ENCODE measurements at places on chromosomes 7 and 10. TPM values are rescaled to one million over a fixed set of nuclear protein-coding genes. Genes with fewer than 3 reads are reported as not detected.

BCL7B gene
- 66.2 TPM for total RNA-seq

DDIT4 gene
- total RNA-seq, result 424 TPM

DGKB gene
- total RNA-seq, result not detected

TBX20 gene
- 0.12 TPM for total RNA-seq

ICA1 gene
- 0.62 TPM for total RNA-seq

OR2A42 gene
- total RNA-seq, result not detected

GRCh38 chr10:97778452-97779302 lies 6.9 kb upstream of the SFRP5 start:
- no peak for DNase-seq

GRCh38 chr7:1649751-1650326 lies 20.2 kb upstream of the ELFN1 start:
- DNase-seq, result no peak

- peak; percentile 39 for DNase-seq
Measured at GRCh38 chr7:40604601-40605438, 470.0 kb downstream of the SUGCT start.

- DNase-seq, result no peak
Measured at GRCh38 chr10:22659866-22660265, 54.5 kb downstream of the PIP4K2A start.

- no peak for DNase-seq
Measured at GRCh38 chr10:103467406-103467805, 8.7 kb upstream of the CALHM1 start.

DNA sequence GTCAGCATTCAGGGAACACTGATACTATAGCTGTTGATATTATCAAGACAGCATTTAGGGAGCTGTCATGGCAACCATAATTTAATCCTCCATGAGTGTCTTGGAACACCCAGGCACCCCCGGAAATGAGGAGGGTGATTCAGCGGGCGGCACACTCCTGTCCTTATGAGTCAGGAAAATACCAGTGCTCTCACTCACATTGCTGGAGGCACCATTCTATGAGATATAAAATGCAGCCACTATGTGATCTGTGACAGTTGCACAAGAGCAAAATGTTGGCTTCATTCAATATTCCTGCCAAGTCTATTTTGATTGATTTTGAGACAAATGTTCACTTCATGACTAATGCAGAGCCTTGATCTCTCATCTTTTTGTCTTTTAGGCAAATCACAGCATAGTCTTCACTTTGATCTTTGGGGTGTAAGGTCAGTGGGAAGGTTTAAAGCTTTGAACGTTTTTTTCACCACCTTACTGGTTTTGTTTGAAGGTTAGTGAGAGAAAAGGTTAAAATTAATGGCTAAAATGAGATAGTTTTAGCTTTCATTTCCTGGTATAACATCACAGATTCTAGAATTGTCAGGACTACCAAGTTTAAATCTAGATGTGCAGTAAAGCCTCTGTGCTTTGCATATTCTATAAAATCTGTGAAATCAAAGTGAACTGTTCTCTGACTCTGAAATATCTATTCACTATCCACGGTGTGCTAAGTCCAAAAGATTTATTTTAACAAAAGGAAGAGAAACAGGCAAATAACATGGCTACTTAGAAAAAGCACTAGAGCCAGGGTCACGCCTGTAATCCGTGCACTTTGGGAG lies 12.4 kb upstream of the ARHGAP12 start:
- DNase-seq, result no peak

- DNase-seq, result no peak
Measured at GRCh38 chr10:132542086-132542775, 4.6 kb downstream of the INPP5A start.

GRCh38 chr10:19921300-19922140 lies 105.3 kb downstream of the PLXDC2 start:
- no peak for DNase-seq

GRCh38 chr7:128961030-128961659 lies 23.4 kb downstream of the IRF5 start:
- no peak for DNase-seq

DNA sequence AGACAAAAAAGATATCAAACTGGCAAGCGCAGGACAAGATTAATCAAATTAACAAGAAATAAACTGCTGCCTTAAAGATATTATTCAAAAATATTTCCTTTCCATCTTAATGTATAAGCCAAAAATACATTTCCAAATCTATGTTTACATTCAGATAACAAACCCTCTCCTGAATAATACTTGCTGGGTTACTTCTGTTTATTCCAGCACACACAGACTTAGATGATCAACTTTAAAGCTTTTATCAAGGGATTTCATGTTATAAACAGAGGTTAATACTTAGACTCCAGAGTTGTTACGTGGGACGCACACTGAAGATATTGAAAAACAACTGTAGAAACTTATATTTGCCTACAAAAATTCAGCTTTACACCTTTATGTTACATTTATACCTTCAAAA lies 33.6 kb downstream of the LMOD2 start:
- DNase-seq, result no peak

DNA sequence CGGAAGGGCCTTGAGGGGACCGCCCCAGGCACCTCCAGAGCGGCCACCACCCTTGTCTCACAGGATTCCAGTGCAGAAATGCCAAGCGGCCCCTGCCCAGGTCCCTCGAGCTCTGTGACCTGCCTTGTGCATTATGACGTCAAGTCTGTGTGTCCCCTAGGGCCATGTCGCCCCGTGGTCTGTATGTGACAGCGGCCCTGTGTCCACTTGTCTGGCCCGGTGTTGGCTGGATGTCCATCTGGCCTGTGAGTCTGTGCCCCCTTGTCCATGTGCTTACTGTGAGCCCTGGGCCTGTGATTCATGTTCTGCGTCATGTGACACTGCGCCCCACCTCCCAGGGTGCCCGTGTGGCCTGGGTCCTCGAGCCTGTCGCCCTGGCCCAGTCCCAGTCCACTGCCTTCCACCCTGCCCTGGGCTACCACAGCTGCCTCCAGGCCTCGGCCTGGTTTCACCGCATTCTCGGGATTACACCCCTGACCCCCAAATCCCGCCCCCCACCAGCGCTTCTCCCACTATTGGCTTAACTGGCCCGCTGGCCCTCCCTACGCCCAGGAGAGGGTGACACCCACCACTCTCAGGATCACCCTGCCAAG lies 66.6 kb upstream of the ZNF722 start:
- no peak for DNase-seq

DNA sequence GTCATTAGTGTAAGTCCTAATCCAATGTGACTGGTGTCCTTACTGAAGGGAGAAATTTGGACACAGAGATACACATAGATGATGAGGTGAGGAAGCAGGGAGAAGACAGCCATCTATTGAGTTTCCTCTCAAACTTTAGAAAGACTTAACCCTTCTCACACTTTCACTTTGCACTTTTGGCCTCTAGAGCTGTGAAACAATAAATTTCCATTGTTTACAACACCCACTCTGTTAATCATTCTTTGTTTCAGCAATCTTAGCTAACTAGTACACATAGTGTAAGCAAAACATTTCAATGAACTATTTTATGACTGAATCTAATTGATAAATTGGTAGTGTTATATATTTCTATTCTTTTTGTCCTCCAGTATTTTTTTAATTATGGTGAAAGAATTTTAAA lies 1092.8 kb upstream of the POT1 start:
- no peak for DNase-seq

GRCh38 chr10:966466-967235 lies 21.6 kb upstream of the GTPBP4 start:
- DNase-seq, result no peak

DNA sequence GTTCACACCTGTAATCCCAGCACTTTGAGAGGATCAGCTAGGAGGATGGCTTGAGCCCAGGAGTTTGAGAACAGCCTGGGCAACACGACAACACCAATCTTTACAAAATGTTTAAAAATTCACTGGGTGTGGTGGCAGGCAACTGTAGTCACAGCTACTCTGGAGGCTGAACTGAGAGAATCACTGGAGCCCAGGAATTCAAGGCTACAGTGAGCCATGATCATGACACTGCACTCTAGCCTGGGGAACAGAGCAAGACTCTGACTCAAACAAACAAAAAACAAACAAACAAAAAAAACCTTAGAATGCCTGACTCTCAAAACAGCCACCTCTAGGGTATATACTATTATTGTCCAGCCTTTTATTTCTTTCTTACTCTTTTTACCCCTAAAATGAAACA lies 56.5 kb upstream of the PAPSS2 start:
- DNase-seq, result no peak

DNA sequence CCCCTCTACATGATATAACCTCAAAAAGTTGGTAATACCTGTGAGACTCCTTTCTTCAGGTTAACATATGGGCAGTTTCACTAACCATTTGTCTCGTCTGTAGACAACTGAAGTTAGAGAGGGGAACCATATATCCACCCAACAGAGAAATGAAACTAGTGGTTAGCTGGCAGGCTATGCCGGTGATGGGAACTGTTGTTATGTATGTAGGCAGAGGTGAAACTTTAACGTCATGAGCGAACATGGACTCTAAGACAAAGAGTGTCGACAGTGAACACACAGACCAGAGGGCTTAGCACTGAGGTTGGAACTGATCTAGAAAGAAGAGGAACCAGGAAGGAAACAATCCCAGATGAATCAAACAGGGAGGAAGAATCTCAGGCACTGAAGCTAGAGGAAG lies 112.4 kb downstream of the ELMO1 start:
- peak; percentile 10 for DNase-seq

DNA sequence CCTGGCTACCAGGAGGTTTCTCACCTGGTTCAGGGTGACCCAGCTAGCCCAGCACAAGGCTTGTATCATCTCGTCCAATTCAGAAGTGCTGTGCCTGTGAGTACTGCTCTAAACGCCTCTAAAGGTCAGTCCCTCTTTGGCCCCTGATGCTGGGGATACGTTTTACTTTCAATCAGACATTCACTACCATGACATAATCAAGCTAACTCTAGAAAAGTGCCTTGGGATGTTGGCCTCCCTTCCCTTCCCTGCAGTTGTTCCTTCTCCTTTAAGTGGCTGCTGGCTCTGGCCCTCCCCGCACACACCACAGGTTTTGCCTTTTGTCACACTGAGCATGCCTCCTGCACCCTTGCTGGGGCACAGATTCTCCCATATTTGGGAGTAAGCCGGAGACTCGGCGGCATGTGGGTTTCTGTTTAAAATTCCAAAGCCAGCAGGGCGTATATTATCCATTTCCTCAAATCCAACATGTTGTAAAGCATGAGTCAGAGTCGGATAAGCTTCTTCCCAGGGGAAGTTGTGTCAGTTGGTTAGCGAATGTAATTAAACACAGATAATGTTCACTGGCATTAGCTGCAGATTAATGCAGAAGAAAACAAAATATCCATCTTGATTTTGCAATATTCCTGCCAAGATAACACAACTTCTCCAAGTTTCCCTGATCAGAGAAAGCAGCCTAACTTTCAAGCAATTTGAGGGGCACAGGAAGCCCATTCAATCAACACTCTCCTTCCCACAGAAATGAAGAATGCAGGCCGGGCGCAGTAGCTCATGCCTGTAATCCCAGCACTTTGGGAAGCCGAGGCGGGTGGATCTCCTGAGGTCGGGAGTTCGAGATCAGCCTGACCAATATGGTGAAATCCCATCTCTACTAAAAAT lies 31.8 kb upstream of the VCL start:
- DNase-seq, result no peak

GRCh38 chr7:41219276-41219675 lies 483.6 kb downstream of the INHBA start:
- DNase-seq, result no peak

- DNase-seq, result peak; percentile 34
Measured at GRCh38 chr7:23205909-23206767, 24.3 kb downstream of the NUP42 start.
